ENCODE measurements at places on chromosomes 1 and 21. TPM values are rescaled to one million over a fixed set of nuclear protein-coding genes. Genes with fewer than 3 reads are reported as not detected.

- no peak for DNase-seq
These were observed 50.5 kb upstream of the DMRTB1 start for GRCh38 chr1:53408755-53409129.

DNA sequence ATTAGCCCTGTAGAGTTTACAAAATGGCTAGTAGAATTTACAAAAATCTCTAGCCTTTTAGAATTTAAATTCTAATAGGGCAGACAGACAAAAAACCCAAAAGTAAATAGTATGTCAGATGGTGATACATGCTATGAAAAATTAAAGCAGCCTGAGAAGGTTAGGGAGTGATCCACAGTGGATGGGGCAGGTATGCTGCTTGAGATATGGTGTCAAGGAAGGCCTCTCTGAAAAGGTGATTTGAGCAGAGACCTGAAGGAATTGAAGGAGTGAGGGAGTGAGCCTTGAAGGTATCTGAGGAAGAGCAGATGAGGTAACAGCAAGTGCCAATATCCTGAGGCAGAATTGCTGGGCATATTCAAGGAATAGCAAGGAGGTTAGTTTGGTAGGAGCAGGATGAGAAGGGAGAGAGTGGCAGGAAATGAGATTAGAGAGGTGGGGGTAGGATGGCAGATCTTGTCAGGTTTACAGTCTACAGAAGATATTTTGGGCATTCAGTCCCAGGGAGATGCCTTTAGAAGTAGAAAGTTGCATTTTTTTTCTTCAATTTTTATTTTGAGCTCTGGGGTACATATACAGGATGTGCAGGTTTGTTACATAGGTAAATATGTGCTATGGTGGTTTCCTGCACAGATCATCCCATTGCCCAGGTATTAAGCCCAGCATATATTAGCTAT is 40.8 kb upstream of the DPH5 start:
- DNase-seq = no peak

- no peak for DNase-seq
These were observed 20.0 kb downstream of the NOL9 start for GRCh38 chr1:6534248-6534822.

Gene KRTAP19-1
- total RNA-seq = not detected

Gene FAM72B
- total RNA-seq = 4.3 TPM

- no peak for DNase-seq
These were observed 46.0 kb upstream of the LRIG2 start for GRCh38 chr1:113027007-113027406.

Gene EFHD2
- total RNA-seq = 81.3 TPM

DNA sequence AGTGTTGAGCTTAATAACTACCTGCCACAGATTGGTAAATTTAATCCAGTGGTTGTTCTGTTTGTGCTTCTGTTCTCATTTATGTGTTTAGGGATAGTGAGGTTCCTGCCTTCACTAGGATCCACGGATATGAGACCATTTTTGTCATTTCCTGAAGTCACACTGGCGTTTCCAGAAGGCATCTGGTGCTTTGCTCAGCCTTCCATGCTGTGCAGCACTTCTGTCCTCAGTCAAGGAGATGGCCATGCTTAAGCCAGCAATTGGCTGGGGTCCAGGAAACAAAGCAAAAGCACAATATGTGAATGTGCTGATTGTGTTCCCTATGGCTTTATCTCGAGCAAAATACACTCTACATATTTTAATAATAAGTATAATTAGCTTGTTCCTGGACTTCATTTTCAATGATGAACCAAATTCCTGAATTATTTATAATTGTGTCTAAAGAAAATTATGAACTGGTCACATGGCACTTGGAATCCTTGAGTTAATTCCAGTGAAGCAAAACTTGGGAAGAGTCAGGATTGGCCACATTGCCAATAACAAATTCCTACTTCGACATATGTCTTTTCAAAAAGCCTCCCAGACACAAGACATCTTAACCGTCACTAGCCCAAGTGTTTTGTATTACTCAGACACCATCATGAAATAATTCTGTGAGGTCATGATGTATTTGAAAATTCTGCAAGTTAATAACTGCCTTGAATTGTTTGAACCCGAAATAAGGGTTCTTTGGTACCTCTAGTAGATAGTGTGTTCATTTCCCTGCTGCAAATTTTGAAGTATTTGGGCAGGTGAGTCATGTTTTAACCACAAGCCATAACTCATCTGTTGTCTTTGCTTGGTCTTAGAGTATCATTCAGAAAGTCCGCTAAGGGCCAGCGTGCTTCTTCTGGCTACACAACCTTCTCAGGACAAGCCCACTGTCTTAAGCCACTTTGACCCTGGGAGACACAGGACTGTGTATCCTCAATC is 412.4 kb downstream of the DISC1 start:
- DNase-seq = no peak

- no peak for DNase-seq
These were observed 485.3 kb upstream of the NFIA start for GRCh38 chr1:60596791-60597750.

Gene RPTN
- not detected for total RNA-seq

GRCh38 chr1:208766832-208767231 is 522.6 kb upstream of the PLXNA2 start:
- no peak for DNase-seq

Gene PYHIN1
- total RNA-seq = not detected

DNA sequence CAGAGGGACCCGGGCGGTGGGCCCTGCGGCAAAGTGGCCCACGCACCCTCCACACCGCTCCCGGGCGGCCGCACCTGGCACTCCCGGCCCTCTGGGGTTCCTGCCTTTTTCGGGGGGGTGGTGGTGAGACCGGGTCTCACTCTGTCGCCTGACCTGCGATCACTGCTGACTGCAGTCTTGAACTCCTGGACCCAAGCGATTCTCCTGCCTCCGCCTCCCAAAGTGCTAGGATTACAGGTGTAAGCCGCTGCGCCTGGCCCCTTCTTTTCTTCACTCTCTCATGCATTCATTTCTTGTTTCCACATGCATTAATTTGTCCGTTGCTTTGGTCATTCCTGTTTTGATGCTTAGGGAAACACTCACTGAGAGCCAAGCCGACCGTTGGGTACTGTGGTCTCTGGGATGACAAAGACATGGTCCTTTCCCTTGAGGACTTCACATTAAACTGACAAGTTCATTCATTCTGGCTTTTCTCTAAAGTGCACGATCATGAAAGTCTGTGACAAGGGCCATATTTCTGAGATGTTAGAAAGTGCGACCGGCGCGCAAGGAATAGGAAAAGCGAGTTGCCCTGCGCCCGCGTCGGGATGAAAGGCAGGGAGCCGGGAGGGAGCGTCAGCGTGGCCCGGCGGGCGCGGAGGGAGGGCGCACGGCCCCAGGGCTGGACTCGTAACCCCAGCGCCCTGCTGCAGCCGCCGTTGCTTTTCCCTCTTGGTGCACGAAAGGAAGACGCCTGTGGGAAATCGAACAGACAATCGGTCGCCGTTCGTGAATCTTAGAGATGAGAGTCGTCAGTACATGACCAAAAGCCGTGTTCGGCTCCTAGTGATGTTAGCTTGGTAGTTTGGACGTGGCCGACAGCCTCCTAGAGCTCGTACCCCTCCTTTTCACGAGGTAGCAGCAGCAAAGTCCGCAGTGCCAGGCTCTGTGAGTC is 1.0 kb upstream of the MCOLN2 start:
- DNase-seq = no peak

GRCh38 chr1:221926441-221926840 is 184.6 kb upstream of the DUSP10 start:
- DNase-seq = no peak

DNA sequence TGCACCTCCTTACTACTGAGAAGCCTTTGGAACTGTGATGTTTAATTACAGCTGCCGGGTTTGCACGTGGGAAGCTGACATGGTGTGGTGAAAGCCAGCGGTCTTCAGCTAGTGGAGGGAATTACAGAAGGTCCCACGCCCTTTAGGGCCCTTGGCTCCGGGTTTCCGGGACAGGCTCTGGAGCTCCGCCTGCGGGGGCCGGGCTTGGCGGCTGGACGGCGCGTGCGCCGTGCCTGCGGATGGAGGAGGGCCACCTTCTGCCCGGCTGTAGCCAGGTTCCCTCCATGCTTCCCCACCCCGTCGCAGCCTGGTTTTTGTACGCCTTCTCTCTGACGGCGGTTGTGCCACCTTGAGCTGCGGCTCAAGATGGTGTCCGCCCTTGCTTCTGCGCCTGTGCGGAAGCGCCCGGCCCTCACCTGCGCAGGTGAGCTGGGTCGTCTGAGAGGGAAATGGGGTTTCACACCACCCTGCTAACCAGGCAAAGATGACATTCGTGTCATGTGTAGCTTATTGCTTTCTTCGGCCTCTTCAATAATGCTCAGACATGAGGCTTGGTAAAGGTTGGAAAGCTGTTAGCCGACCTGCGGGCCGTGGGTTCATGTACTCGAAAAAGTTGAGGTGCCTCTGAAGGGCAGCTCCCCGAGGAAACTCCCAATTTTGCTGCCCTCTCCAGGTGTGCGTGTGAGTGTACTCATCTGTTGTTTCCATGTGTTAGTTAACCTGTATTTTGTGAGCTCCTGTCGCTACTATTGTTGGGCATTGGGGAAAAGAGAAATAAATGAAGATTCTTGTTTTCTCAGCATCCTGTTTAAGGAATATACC is 36.6 kb upstream of the OPRD1 start:
- peak; percentile 62 for DNase-seq

Measured in Caki2 (cell line).